ENCODE measurements at places on chromosomes 6 and 20.

GRCh38 chr20:37072293-37073196 lies 23.3 kb downstream of the RBL1 start:
- DNase-seq = no peak

GRCh38 chr6:134437376-134437775 lies 119.5 kb upstream of the SGK1 start:
- DNase-seq = no peak

DNA sequence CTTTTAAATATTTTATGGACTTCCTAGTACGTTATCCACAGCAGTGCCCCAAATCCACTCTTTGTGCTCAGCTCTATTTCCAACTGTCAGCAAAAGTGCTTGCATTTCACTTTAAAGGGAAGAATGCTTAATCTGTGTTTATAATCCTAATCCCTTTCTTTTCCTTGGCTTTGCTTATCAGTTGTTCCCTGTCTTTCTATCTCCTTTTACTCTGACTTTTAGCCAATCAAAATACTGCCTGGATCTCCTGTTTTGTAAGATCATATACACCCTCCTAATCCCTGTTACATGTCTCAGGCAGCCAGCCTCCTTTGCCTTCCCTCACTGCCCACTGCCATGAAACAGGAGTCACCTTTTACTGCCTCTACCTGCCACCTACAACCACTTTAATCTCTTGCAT lies 102.9 kb downstream of the AIG1 start:
- no peak for DNase-seq

DNA sequence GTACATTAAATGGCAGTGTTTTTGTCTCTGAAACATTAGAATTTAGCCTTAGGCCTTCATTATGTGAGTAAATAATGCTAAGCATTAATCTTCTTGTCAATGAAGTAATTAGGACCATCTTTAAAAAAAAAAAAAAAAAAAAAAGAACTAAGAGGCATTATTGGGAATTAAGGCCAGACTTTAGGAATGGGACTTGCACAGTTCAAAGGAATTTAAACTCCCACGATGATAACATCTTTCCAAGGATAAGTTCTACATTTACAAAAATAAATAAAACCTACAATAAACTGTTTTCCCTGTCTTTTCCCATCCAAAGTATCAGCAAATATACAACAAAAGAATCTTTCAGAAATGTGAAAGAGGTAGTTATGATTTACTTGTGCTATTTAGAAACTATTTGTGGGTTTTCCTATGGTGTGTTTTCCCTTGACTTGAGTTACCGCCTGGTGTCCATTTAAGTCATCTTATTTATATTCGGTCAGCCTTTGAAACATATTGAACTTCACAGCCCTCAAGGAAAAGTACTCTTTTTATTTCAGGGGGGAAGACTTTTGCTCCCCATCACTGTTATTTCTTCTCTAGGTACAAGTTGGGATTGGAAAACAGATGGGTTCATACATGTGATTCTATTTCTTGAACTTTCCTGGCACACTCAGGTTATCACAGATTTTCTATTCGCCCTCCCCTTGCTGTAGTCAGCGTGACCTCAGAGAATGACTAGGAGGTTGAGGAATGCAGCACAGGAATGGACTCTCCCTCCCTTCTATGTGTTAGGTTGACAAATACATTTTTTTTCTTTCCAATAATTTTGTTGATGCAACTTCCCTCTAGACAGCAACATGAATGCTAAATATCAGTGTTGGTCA lies 13.6 kb downstream of the STMND1 start:
- DNase-seq = no peak

- DNase-seq = no peak
Observed at GRCh38 chr6:15343490-15344191, 97.8 kb downstream of the JARID2 start.

DNA sequence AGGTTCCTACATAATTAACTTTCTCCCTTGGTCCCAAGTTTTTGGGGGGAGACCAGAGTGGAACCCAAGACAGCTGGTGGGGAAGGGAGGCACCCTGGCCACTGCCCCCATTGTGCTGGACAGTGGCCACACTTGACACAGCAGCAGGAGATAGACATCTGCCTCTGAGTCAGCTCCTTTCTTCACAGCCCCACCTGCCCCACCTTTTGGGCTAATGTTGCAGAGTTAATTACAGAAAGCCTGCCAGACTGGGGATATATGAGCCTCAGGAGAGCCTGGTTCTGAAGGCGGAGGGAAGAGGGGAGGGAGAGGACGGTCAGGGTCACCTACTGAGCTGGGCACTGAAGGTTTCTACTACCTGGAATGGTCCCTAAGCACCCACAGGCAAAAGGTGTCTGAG lies 50.6 kb downstream of the MAFB start:
- no peak for DNase-seq

DNA sequence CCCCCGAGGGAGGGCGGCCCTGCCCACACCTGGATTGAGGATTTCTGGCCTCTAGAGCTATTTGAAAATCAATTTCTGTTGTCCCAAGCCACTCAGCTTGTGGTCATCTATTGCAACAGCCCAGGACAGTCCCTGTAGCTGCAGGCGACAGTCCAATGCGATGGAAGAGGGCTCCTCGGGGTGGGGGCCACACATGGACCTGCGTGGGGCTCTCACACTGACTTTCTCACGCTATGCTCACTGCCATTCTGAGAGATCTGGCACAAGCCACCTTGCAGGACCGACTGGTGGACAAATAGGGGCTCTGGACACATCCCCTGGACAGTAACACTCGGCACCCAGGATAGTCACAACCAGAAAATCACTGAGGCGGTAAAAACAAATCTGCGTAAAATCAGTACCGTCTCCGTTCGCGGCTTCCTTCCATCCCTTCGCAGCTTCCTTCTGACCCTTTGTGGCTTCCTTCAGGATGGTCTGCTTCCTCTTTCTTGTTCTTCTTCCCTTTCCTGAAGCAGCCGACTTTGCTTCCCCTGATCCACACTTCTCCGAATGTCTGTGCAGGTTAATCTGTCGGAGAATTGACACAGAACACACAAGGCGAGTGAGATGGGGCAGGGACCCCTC lies 21.8 kb downstream of the CTCFL start:
- DNase-seq = no peak

GRCh38 chr6:111441678-111442243 lies 41.3 kb downstream of the REV3L start:
- no peak for DNase-seq

- no peak for DNase-seq
Observed at GRCh38 chr20:56014998-56015397, 9.7 kb upstream of the CBLN4 start.

DNA sequence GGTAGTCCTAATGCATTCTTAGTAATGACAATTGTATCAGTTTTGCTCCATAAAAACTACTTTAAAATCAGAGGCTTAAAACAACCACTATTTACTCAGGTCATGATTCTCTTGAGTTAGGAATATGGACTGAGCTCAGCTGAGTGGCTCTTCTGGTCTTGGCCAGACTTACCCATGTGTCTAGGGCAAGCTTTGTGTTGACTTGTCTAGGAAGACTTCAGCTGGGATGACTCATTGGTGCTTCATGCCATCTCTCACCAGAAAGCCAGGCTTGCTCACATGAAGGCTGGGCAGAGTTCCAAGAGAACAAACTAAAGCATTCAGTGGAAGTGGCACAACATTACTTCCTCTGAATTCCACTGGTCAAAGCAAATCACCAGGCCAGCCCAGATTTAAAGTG lies 155.3 kb downstream of the DHX35 start:
- no peak for DNase-seq

- DNase-seq = no peak
Observed at GRCh38 chr6:56311061-56311460, 63.7 kb upstream of the COL21A1 start.

DNA sequence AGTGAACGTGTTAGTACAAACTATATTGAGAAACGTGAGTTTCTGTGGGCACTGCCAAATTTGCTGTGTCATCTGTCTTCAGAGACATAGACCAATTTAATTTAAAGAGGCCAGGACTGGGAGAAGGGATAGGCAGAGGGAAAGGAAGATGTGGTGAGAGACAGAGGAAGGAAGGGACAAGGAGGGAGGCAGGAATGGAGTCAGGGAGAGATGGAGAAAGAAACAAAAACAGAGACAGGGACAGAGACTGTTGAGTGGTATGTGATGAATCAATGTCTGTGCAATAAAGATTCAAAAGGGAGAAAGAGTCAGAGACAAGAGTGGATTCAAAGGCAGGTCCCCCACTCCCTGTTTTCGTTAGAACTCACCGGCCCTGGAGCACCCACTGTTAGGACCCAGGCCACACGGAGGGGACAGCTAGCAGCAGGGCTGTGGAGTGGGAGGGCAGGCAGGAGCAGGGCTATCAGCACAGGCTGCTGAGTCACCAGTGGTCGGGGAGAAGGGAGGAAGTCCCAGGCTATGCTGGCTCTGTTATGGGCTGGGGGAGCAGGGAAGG lies 51.6 kb upstream of the CHD6 start:
- no peak for DNase-seq

- no peak for DNase-seq
Observed at GRCh38 chr6:15522856-15523529, 139.8 kb downstream of the DTNBP1 start.

DNA sequence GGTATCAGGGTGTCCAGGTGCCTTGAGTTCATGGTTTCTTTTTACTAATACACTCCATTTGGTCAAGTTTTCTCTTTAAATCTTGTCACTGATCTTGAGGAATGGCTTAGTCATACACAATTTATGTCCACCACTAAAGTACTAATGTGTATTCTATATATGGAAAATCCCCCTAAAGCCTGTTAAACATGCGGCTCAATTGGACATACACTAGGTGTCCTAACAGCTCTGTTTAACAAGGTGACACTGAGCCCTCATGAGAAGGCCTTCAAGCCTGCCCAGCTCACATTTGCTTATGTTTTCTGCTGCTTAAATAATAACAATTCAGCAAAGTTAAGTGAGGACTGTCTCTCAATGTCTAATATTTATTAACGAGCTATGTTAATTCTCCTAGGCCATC lies 31.5 kb downstream of the PDE7B start:
- no peak for DNase-seq

GRCh38 chr20:33984182-33984719 lies 9.5 kb upstream of the RALY start:
- DNase-seq = no peak

GRCh38 chr6:138161088-138161337 lies 726 bp upstream of the ARFGEF3 start:
- peak; percentile 43 for DNase-seq

DNA sequence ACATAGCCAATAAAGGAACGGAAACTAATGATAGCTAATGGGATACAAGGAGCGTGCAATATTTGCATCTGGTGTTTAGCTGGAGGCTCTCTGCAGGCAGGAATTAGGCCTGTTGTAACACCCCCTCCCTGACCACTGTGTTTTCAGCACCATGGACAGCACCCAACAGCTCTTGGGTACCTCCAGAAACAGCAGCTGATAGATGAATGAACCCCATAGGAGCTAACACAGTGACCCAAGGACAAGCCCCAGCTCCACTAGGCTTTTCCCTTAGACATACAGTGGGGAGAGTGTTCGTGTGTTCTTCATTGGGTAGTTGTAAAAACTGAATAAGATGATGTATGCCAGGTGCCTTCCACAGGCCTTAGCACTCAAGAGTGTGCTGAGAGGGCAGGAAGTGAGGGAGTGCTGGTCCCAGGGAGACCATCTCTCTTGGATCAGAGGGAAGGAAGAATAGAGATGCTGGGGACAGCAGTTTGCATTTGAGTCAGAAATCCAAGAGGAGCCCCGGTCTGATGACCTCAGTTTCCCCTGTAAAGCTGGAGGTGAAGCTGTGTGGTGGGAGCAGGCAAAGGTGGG lies 161.3 kb downstream of the PHACTR3 start:
- DNase-seq = no peak

GRCh38 chr6:43033496-43034189 lies 12.2 kb downstream of the RRP36 start:
- DNase-seq = no peak

GRCh38 chr6:56516003-56516402 lies 126.7 kb downstream of the DST start:
- no peak for DNase-seq

Data from cerebellar cortex (tissue), 1 donor.